ENCODE measurements at places on chromosomes 5 and 9. TPM values are rescaled to one million over a fixed set of nuclear protein-coding genes. Genes with fewer than 3 reads are reported as not detected.

The AQP7 gene
- not detected for total RNA-seq

The SLCO6A1 gene
- total RNA-seq = not detected

The PLCXD3 gene
- 23.5 TPM for total RNA-seq

The SPEF2 gene
- 27.5 TPM for total RNA-seq

The SHC3 gene
- 42.0 TPM for total RNA-seq

The YTHDC2 gene
- 42.0 TPM for total RNA-seq

The FAM78A gene
- total RNA-seq = 2.5 TPM

The ADRA1B gene
- 6.9 TPM for total RNA-seq

The FBP2 gene
- 0.23 TPM for total RNA-seq

The ELOVL7 gene
- 6.9 TPM for total RNA-seq

The PPP2R2B gene
- total RNA-seq = 134 TPM

The LOX gene
- 4.6 TPM for total RNA-seq

The SLC36A2 gene
- total RNA-seq = not detected

The PCDHB10 gene
- total RNA-seq = 22.4 TPM

The SPATA31C1 gene
- not detected for total RNA-seq

The HMCN2 gene
- 0.46 TPM for total RNA-seq

The PCDHGA3 gene
- 7.2 TPM for total RNA-seq

The STK32A gene
- total RNA-seq = 25.4 TPM

The ASPN gene
- total RNA-seq = 2.3 TPM

The ANKRD18A gene
- 11.3 TPM for total RNA-seq

The PCDHGC4 gene
- 91.6 TPM for total RNA-seq

The FBXW5 gene
- 63.9 TPM for total RNA-seq

The IFNA2 gene
- total RNA-seq = not detected

The DIAPH1 gene
- total RNA-seq = 26.1 TPM

The C5orf58 gene
- total RNA-seq = not detected

The MYMK gene
- total RNA-seq = not detected

The CATSPER3 gene
- total RNA-seq = 0.23 TPM

The PDE6A gene
- total RNA-seq = not detected

The SLC6A7 gene
- total RNA-seq = 20.5 TPM

The BARHL1 gene
- 0.69 TPM for total RNA-seq

The PCSK5 gene
- total RNA-seq = 18.5 TPM

The FANCG gene
- 26.5 TPM for total RNA-seq

The RASGRF2 gene
- 13.4 TPM for total RNA-seq

The PCDHB8 gene
- total RNA-seq = 8.1 TPM

The BTNL8 gene
- not detected for total RNA-seq

The COL23A1 gene
- total RNA-seq = 4.2 TPM

The OLFML2A gene
- total RNA-seq = 2.3 TPM

The CD274 gene
- total RNA-seq = 1.6 TPM

The LCN6 gene
- total RNA-seq = not detected

The GPR21 gene
- total RNA-seq = 14.3 TPM

The AUH gene
- total RNA-seq = 25.1 TPM

The TEK gene
- total RNA-seq = 10.6 TPM

The VCAN gene
- 427 TPM for total RNA-seq

The NDUFS4 gene
- total RNA-seq = 131 TPM

The MRRF gene
- 25.1 TPM for total RNA-seq

The ST8SIA4 gene
- 76.1 TPM for total RNA-seq

The DAB2 gene
- total RNA-seq = 11.5 TPM

The FBP1 gene
- total RNA-seq = 1.2 TPM
